ENCODE measurements at places on chromosomes 11 and 22. TPM values are rescaled to one million over a fixed set of nuclear protein-coding genes. Genes with fewer than 3 reads are reported as not detected.

Gene CTSW
- 0.78 TPM for polyA plus RNA-seq

- H3K4me1 ChIP-seq = peaks cover 41% of the 10 kb centered on the region
- no peak overlapping the region for H3K27ac ChIP-seq
- no peaks in the 10 kb centered on the region for H3K36me3 ChIP-seq
- H3K4me3 ChIP-seq = no peak overlapping the region
- no peak for DNase-seq
- H3K27me3 ChIP-seq = no peaks in the 10 kb centered on the region
Observed at GRCh38 chr11:62421996-62422395, 3.2 kb downstream of the SCGB1A1 start.

- DNase-seq = no peak
- peaks cover 42% of the 10 kb centered on the region for H3K4me1 ChIP-seq
- no peak overlapping the region for H3K4me3 ChIP-seq
- no peaks in the 10 kb centered on the region for H3K36me3 ChIP-seq
- H3K27ac ChIP-seq = no peak overlapping the region
Observed at GRCh38 chr11:6650980-6651379, 4.6 kb downstream of the DCHS1 start.

DNA sequence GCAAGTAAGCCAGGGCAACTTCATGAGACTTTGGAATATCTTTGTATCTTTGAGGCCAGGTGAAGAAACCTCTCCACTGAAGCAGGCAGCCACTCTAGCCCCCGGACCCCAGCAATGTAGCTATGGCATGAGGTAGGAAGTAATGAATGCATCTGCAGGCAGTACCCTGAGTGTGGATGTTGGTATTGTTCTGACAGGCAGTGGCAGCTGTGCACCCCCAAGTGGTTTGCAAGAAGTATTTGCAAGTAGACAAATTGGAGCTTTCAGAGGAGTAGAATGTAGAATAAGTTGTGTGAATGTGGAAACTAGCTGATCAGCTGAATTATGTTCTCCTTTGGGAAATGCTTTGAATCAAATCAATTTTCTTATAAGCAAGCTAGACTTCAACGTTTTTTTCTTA, 194.4 kb upstream of the PGR start:
- no peaks in the 10 kb centered on the region for H3K4me1 ChIP-seq
- DNase-seq = no peak
- H3K4me3 ChIP-seq = no peak overlapping the region
- no peaks in the 10 kb centered on the region for H3K27me3 ChIP-seq
- no peak overlapping the region for H3K27ac ChIP-seq

Gene PDGFB
- not detected for polyA plus RNA-seq

Gene WNT11
- polyA plus RNA-seq = 0.09 TPM

DNA sequence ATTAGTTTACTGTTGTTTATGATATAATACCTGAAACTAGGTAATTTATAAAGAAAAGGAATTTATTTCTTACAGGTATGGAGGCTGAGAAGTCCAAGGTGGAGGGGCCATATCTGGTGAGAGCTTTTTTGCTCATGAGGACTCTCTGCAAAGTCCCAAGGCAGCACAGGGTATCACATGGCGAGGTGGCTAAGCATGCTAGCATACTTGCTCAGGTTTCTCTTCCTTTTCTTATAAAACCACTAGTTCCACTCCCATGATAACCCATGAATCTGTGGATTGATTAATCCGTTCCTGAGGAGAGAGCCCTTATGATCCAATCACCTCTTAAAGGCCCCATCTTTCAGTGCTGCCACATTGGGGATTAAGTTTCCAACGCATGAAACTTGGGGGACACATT, 82.7 kb downstream of the PHF21A start:
- no peak for DNase-seq
- H3K4me1 ChIP-seq = no peaks in the 10 kb centered on the region
- H3K36me3 ChIP-seq = peaks cover 48% of the 10 kb centered on the region
- H3K27ac ChIP-seq = no peak overlapping the region
- H3K27me3 ChIP-seq = no peaks in the 10 kb centered on the region
- H3K4me3 ChIP-seq = no peak overlapping the region

DNA sequence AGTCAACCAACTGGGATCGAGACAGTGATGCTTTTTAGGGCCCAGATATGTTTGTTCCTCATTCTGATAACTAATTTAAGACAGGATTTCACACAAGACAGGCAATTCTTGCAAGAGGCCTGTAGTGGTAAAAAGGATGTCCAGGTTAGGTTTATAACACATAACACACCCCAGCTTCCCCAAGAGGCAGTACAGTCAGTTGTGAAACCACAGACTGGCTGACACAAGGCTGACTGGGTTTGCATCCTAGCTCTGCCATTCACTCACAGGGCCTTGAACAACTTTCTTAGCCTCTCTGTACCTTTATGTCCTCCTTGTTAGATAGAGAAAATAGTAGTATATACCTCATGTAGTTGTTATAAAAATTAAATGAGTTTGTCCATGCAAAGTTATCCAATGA, 55.0 kb upstream of the PTH start:
- no peak for DNase-seq
- no peak overlapping the region for H3K4me3 ChIP-seq
- H3K27ac ChIP-seq = no peak overlapping the region

GRCh38 chr11:69059985-69060384, 11.3 kb downstream of the TPCN2 start:
- no peak for DNase-seq
- H3K27me3 ChIP-seq = no peaks in the 10 kb centered on the region
- H3K27ac ChIP-seq = no peak overlapping the region

Gene BATF2
- polyA plus RNA-seq = 0.97 TPM

- no peaks in the 10 kb centered on the region for H3K4me1 ChIP-seq
- no peaks in the 10 kb centered on the region for H3K36me3 ChIP-seq
- H3K27ac ChIP-seq = no peak overlapping the region
- no peak for DNase-seq
- no peak overlapping the region for H3K4me3 ChIP-seq
Observed at GRCh38 chr11:83659466-83659865, 373.3 kb upstream of the CCDC90B start.

DNA sequence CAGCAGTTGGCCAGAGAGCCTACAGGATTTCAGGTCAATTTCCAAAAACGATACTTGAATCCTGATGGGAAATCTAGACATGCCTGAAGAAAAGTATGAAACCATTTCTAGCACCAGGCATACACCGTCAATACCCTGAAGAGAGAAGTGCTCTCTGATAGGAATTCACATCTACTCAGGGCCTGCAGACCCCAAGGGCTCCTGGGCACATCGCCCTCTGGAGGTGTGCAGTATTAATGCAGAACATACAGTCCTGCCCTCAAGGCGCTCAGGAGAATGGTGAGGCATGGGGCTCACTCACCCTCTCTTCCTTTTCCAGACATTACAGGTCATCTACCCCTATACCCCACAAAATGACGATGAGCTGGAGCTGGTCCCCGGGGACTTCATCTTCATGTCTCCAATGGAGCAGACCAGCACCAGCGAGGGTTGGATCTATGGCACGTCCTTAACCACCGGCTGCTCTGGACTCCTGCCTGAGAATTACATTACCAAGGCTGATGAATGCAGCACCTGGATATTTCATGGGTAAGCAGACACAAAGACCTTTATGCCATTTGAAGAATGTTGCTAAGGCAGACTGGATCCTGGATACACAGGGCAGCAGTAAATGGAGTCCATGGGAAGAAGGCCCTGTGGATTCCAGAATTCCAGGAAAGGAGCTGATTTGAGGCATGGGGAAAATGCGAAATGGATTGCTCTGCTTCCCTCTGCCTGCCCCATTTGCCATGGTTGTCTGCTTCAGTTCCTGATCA, 49.3 kb upstream of the CRTAM start:
- DNase-seq = no peak
- H3K4me1 ChIP-seq = no peaks in the 10 kb centered on the region
- H3K27me3 ChIP-seq = no peaks in the 10 kb centered on the region
